Mesothelial cell of epicardium (in vitro differentiated cells): ENCODE measurements at places on chromosomes 6 and 20. TPM values are rescaled to one million over a fixed set of nuclear protein-coding genes. Genes with fewer than 3 reads are reported as not detected.

NR2E1 gene
- not detected in 3 replicates for total RNA-seq

GRCh38 chr20:58596750-58597248 lies 54.3 kb upstream of the STX16 start:
- no peak for DNase-seq
- H3K27me3 ChIP-seq = peaks cover 11% of the 10 kb centered on the region
- H3K4me3 ChIP-seq = no peak overlapping the region

DNA sequence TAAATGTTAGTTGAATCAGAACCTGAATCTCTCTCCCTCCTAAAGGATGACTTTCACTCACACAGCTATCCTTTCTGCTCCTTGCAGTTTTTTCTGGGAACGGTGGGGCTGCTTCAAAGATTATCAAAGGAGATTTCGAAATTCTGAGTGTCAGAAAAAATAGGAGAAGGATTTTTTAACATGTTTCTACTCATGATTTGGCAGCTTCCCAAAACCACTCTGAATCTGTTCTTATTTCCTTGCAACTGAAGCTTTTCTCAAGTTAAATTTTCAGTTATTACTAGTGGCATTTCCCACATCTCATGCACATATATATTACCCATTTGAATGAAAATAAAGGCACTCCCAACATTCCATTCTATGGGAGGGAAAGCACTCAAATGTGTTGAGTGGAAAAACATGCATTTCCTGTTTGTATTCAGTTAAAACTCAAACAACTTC lies 123.6 kb downstream of the LCA5 start:
- peaks cover 24% of the 10 kb centered on the region for H3K4me1 ChIP-seq
- H3K36me3 ChIP-seq = no peaks in the 10 kb centered on the region
- H3K4me3 ChIP-seq = no peak overlapping the region
- H3K27me3 ChIP-seq = no peaks in the 10 kb centered on the region
- peak overlapping the region; percentile 63 for H3K27ac ChIP-seq

DNA sequence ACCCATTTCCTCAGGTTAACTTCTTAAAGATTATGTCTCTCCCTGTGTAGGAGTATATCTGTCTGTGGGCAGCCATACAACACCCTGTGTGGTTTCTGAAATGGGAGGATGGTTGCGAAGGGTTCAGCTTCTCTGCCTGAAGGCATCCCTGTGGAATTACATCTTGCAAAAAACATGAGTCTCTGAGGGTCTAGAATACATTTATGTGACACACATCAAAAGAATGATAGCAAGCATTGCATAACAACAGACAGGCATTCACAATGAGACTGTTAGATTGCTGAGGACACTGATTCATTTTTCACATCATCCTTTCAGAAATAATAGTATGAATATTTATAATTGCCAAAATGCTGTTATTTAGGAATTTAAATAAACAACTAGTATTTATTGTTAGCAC lies 670.9 kb downstream of the HTR1B start:
- no peak overlapping the region for H3K27ac ChIP-seq
- H3K36me3 ChIP-seq = no peaks in the 10 kb centered on the region
- no peak for DNase-seq
- H3K27me3 ChIP-seq = no peaks in the 10 kb centered on the region
- H3K4me1 ChIP-seq = no peaks in the 10 kb centered on the region

DNA sequence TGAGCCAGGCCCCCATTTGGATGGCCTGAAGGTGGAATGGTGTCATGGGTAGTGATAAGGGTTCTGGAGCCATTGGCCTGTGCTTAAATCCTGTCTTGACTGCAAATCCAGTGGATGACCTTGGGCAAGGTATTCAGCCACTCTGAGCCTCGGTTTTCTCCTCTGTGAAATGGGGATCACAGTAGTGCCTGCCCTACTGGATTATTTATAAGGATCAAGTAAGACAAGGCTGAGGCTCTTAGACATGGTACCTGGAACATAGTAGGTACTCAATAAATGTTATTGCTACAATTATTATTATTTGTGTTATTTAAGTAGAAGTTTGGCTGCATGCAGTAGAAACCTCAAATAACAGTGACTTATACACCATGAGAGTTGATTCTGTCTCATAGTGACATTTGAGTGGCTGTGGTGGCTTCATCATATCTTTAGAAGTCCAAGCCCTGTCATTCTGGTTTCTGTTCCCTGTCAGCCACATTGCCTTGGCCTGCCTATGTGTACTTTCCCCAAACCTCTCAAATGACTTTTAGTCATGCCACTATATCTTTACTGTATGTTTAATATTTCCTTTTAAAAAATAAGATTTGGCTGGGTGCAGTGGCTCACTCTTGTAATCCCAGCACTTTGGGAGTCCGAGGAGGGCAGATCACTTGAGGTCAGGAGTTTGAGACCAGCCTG lies 37.6 kb upstream of the CHMP4B start:
- no peak for DNase-seq
- H3K27me3 ChIP-seq = no peaks in the 10 kb centered on the region
- peaks cover 4% of the 10 kb centered on the region for H3K36me3 ChIP-seq
- H3K4me3 ChIP-seq = no peak overlapping the region
- no peak overlapping the region for H3K27ac ChIP-seq

DNA sequence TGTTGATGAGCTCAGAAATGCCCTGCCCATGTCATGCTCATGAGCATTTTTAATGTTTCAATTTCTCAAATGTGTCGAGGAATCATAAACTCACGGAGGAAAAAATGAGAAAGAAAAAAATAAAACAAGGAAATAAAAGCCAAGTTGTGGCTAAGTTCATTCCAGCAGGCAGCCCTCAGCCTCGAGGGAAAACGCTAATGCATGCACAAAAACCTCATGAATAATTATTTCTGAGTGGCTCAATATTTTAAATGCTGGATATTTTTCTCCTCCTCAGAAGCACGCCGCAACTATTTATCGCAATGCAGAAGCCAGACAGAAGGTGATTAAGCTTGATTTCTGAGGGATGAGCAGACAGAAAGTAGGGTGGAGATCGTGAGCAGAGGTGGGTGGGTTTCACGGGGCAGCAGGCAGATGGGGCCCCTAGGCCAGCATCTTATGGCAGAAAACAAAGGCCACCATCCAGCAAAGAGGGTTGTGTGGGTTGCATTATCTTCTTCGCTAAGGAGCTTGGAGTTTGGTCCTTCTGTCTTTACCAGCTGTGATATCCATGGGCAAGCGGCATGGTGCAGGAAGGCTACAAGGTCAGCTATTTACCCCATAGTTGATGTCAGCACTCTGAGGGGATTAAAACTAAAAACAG lies 151.5 kb upstream of the LRFN2 start:
- no peak for DNase-seq
- H3K36me3 ChIP-seq = no peaks in the 10 kb centered on the region
- H3K27me3 ChIP-seq = peaks cover 24% of the 10 kb centered on the region
